NCI-H82 (cell line): ENCODE measurements at places on chromosomes 13 and 19.

DNA sequence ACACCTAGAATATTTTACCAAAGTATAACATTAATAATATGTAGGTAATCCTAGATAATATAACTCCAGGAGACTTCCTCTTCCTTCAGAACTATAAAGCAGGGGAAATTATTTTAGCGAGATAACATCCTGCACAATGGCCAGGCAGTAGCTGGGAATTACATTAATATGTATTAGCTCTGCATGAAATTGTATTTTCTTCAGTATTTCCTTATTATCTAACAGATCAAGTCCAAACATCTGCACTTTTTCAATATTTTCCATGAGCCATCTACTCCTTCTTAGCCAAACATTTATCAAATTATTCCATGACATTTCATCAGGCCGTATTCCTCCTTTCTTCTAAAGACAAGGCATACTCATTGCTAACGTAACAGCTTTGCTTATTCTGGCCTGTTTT, 98.8 kb upstream of the PCDH9 start:
- DNase-seq, result no peak

DNA sequence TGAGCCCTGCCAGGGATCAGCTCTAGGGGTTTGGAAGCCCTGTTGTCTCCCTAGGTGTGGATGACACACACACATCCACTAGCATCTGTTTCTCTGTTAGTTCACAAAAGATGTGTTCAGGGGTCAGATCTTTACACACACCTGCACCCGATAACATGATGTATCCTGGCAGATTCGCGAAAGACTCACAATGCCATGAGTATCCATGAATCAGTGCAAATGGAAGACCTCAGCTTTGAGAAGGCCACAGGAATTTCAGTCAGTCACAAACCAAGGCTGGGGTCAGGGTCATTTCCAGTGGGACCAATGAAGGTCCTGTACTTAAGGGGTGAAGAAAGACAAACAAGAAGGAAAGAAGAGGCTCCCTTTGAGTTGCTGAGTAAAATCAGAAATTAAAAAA, 898.2 kb downstream of the UQCRFS1 start:
- no peak for DNase-seq

- no peak for DNase-seq
Measured at GRCh38 chr13:49749848-49750247, 42.6 kb downstream of the KPNA3 start.

DNA sequence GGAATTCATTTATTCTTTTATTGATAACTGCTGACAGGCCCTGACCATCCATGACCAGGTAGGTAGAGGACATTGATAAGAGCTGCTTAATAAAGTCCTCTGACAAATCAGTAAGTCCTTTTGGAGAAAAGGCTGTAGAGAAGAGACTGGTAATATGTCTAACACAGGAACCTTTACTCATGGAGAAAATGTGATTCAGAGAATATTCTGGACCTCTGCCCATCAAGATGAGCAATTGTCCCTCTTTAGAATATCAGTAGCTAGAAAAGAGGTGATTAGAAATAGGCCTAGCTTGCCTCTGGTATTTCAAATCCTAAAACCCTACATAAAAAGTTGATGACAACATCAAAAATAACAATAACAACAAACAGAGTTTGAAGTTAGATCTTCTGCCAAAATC, 642.3 kb downstream of the TBC1D4 start:
- no peak for DNase-seq

GRCh38 chr13:42219051-42219450, 52.9 kb upstream of the AKAP11 start:
- DNase-seq, result no peak

DNA sequence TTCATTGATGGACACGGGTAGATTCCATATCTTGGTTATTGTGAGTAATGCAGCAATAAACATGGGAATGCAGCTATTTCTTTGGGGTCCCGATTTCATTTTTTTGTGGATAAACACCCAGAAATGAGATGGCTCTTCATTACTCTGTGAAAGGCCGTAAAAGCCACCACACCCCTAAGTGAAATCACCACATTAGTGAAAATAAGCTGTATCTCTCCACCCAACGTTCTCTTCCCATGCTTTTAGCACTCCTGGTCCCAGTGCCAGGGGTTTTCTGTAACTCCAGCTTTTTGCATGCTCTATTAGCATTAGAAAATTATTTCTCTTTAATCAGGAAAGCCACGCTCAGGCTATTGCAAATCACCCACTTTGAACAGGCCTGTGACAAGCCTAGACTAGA, 15.8 kb downstream of the CHAMP1 start:
- DNase-seq, result no peak

- DNase-seq, result no peak
Measured at GRCh38 chr19:40982594-40983101, 8.4 kb upstream of the CYP2B6 start.

DNA sequence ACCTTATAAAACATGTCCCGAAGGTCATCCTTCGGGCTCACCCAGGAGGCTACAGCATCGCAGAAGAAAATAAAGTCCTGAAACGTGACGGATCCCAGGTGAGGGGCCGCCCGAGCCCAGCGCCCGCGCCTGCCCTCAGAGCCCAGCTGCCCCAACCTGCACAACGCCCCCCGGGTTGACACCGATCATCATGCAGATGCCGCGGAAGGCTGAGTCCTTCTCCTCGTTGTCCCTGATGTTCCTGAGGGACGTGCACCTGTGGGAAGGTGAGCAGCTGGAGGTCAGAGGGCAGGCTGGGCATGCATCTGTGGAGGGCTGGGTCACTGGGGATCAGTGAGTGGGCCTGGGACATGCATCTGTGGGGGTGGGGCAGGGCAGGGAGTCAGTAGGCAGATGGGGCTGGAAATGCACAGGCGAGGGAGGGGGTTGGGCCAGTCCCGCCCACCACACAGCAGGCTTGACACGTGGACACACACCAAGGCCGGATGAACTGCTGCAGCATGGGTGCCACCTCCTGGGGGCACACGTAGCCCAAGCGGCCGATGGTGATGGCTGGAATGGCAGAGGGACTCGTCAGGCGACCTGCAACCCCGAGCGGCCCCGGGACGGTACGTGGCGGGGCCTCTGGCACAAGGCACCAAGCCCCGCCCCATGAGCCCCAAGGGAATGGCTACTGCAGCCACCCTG, 5.3 kb upstream of the FBXW9 start:
- DNase-seq, result peak; percentile 43

- no peak for DNase-seq
Measured at GRCh38 chr19:18422530-18423191, 3.5 kb downstream of the SSBP4 start.

DNA sequence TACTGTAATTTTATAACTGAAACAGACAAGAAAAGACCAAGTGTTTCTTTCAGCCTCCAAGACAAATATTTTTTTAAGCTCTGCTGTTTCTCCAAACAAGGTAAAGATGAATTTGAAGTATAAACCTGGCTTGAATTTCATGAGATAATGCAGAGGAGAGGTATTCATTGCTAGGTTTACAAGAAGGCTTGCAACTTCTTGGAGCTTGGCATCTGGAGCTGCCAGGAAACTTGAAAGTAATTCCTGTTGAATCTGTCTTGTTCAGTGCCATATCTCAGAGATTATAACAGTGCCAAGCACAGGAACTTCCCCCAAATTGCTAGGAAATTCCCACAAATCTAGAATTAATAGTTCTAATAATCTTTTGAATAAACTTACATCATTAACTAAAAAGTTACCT, 70.9 kb downstream of the CDK8 start:
- DNase-seq, result no peak

DNA sequence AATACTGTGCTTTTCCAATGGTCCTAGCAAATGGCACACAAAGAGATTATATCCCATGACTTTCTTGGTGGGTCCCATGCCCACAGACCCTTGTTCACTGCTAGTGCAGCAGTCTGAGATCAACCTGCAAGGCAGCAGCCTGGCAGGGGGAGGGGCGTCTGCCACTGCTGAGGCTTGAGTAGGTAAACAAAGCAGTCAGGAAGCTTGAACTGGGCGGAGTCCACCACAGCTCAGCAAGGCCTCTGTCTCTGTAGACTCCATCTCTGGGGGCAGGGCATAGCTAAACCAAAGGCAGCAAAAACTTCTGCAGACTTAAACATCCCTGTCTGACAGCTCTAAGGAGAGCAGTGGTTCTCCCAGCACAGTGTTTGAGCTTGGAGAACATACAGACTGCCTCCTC, 82.9 kb downstream of the ZNF737 start:
- DNase-seq, result no peak
